ENCODE measurements at places on chromosomes 11 and 22.

DNA sequence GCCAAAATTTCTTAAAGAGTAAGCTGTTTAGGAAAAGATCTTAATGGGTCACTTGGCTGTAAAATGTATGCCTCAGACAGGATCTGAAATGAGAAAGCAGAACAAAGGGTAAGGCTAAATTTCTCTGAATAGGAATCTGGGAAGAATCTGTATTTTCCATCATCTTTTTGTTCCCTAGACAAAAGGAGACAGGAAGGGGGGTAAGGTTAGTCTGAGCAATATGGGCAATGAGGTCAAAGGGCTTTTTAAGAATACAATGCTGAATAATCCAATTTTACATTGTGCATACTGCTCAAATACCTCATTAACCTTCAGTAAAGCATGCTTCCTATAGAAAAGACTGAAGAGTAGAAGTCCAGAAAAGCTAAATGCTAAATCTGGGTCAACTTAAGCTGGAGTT is 34.6 kb downstream of the CLDN25 start:
- no peak for DNase-seq

DNA sequence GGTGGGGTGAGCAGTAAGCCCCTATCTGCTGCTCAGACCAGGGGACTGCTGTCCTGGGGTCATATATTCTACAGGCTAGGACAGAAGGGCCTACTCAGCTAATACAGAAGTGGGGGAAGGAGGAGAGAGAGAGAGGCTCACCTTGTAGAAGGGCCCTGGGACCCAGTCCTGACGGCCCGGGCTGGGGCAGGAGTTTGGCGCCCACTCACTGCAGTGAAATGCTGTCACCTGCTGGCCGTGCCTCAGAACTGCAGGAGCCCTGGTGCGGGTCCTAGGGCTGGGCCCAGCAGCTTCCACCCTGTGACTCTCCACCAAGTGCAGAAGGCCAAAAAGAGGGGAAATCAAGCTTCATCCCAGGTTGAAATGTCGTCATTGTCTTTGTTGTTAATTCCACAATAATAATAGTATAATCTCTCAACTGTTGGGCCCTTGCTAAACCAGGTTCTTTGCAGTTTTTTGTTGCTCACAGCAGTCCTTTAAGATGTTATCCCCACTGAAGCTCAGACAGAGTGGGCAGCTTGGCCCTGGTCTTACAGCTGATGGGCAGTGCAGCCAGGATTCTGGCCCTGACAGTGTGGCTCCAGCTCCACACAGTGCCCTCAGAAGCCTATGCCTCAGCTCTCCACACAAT is 29.6 kb downstream of the TRIM29 start:
- peak; percentile 73 for DNase-seq

GRCh38 chr22:45583504-45583903 is 80.8 kb downstream of the FBLN1 start:
- DNase-seq, result no peak

GRCh38 chr11:131504199-131504949 is 134.0 kb downstream of the NTM start:
- DNase-seq, result no peak

DNA sequence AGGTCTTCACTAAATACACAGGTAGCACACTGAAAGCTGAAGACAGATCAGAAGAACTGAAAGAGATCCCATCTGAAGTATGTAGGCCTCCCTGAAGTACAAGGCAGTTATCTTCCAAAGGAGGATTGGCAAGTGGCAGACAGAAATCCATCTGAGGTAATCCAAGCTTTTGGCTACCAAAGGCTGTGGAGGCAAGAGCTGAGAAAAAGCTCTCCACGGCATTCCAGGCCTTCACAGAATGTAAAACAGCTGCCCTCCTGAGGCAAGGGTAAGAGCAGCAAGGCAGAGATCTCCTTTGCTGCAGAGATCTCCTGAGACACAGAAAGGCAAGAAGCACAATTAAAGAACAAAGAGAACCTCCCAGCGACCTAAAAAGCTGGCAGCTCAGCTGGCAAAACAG is 19.1 kb downstream of the PIK3C2A start:
- DNase-seq, result no peak

GRCh38 chr22:46895753-46896152 is 133.3 kb downstream of the TBC1D22A start:
- DNase-seq, result no peak

GRCh38 chr22:23137905-23138561 is 3.8 kb downstream of the RSPH14 start:
- DNase-seq, result no peak

DNA sequence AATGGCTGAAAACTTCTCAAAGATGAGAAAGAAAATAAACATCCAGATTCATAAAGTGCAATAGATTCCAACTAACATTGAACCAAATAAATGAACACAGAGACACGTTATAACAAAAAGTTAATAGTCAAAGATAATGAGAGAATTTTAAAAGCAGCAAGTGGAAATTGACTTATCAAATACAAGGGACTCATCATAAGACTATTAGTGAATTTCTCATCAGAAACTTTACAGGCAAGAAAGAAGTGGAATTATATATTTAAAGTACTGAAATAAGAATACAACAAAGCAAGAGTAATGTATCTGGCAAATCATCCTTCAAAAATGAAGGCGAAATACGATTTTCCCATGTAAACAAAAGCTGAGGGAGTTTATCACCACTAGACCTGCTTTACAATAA is 852.7 kb downstream of the LRRC4C start:
- DNase-seq, result no peak

- no peak for DNase-seq
Measured at GRCh38 chr22:46386312-46386711, 50.8 kb downstream of the TRMU start.

- no peak for DNase-seq
Measured at GRCh38 chr11:92714111-92714510, 255.3 kb upstream of the MTNR1B start.

DNA sequence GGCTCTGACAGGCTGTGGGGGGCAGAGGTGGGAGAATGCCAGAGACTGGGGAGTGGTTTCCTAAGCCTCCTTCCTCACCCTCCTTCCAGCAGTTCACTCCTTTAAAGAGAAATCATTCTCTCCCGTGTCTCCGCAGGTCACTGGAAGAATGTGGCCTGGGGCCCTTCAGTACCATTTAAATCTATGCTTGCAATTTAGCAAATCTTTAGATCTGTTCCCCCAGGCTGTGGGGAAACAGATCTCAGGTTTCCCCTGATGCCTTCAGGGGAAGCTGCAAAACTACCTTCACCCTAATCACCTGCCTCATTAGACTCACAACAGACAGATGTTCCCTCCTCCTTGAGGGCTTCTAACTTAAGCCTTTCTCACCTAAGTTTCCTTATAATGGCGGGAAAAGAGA is 55.3 kb downstream of the KIRREL3 start:
- DNase-seq, result no peak

DNA sequence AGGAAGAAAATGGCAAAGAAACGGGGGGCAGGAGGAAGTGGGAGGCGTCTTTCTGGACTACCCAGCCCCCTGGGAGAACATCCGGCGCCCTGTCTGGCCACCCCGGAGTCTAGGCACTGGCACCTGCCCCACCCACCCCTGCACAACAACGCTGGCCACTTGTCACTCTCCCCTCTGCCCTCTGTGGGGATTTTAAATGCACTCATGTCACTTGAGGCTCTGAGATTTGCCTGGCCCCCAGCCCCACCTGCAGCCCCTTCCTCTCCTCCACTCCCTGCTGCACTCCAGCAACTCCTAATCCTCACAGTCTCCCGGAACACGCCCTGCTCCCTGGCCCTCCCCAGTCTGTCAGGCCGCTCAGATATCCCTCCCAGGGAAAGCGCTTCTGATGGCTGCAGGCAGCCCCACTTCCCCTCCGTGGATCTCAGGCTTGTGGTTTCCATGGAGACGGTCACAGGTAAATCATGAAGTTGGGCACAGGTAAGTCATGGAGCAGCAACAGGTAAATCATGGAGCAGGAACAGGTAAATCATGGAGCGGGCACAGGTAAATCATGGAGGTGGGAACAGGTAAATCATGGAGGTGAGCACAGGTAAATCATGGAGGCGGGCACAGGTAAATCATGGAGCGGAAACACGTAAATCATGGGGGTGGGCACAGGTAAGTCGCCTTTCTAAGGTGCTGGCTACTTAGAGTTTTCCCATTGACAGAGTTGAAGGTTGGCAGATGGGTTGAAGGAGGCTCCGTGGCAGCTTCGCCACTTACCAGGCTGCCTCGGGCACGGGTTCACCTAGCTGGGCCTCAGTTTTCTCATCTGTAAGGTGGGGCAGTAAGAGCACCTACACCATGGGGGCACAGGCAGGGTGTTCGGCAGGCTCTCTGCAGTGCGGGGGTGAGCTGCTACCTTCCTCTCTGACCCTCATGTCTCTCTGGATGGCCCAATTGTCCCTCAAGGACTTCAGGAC is 79.0 kb upstream of the SHISAL1 start:
- peak; percentile 5 for DNase-seq

- DNase-seq, result no peak
Measured at GRCh38 chr11:6864438-6864837, 1.6 kb downstream of the OR10A2 start.

- DNase-seq, result no peak
Measured at GRCh38 chr11:83024270-83024854, 47.3 kb downstream of the RAB30 start.

DNA sequence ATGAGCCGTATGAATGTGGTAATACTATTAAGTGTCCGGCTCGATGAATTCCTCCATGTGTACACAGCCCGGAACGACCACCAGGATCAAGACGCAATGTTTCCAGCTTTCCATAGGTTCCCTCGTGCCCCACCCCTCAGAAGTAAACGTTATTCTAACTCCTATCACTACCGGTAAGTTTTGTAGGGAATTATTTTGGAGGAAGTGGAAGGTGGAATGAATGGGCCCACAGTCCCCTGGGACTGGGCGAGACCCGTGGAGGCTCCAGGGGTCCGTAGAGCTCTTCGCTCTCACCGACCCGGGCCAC is 720 bp upstream of the FAR1 start:
- no peak for DNase-seq

DNA sequence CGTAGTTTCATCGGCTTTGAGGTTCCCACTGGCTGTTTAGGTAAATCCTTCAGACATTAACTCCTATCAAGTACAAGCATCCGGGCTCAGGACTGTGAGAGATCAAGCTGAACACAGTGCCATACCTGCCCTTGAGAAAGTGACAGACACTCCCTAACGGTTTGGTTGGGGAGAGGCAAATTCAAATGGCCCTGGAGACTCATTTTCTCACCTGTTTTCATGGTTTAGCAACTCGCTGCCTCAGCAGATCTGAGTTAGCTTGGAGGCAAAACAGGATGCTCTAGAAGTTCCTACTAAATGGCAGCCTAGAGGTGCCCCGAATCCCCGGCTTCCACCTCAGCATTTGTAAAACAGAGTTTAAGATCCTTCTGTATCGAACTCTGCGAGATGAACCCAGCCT is 3.6 kb upstream of the FBXO3 start:
- no peak for DNase-seq

GRCh38 chr11:112777283-112777751 is 183.9 kb upstream of the NCAM1 start:
- no peak for DNase-seq

DNA sequence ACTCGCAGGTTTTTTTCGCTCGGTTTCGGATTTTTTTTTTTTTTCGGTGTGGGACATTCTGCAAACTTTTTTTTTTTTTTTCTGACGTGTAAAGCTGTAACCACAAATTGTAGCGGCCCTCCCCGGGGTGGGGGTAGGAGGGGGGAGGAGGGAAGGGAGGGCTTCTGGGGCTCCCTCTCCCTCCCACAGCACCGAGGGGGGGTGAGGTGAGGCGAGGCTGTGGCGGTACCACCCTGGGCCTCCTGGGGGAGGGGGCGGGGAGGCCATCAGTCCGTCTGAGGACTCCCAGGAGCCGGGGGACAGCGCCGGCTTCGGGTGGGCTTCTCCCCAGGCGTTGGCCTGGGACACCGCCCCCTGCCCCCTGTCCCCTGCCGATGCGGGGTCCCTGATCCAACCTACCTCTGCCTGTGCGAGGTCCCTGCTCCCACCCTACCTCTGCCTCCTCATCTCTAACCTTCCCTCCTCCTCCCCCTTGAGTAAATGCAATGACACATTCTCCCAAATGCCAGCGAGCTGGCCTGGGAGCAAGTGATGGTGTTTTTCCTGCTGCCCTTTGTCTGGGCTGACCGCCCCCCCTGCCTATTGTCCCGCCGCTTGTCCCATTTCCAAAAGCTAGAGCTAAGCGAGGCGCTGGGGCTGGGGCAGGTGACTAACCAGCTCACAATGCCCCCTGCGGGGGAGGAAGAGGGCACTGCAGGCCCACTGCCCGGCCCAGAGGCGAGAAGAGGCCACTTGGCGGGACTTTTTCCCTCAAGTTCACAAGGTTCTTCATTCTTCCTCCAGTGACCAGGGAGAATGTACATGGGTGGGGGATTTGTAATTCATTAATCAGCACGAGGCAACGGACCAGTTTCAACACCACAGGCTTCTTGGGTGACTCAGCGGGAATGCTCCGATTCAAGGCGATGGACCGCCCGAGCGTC is 511 bp upstream of the CLCF1 start:
- peak; percentile 91 for DNase-seq

- no peak for DNase-seq
Measured at GRCh38 chr11:73206801-73207200, 11.3 kb upstream of the P2RY2 start.

GRCh38 chr11:102413497-102413896 is 39.1 kb downstream of the TMEM123 start:
- DNase-seq, result no peak

DNA sequence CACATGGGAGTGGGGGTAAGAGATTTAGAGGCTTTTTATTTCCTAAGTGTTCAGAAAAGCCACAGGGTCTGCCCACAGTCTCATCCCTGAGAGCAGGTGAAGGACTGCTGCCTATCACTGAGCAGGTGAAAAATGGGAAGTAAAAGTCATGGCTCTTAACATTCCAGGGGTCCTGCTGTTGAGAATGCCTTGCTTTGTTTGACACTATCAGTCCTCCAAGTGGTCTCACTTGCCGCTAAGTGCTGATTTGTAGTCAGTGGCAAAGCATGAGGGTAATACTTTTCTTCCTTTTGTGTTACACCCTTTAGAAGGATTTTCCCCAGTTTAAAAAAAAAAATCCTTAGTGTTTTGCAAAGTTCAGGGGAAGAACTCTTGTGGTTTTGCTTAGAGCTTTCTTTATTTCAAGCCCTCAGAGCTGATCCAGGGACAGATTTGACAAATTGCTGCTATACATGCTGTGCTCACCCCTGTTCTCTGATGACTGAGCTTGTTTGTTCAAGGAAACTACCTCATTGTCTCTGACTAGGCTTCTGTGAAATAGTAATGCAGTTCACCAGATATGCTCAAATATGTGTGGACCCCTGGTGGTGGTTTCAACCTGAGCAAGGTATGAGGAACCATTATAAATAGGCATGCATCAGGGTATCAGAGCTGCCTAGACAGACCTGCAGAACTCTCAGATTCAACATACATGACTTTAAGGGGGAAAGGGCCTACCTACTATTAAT is 141.0 kb downstream of the ARHGAP42 start:
- DNase-seq, result no peak

DNA sequence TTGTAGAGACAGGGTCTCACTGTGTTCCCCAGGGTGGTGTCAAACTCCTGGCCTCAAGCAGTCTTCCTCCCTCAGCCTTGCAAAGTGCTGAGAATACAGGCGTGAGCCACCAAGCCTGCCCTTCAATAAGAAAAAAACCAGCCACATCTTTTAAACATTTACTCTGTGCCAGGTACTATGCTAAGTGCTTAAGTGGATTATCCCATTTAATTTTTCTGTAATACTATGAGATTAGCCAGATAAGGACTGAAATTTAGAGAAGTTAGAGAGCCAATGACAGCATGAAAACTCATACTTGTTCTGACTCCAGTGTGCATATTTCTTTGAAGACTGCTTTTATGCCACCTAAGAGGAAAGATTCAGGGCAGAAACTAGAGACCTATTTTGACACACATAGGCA is 35.7 kb downstream of the PPME1 start:
- no peak for DNase-seq

Measured in uterus (tissue), 4 donors.